ENCODE measurements at places on chromosomes 3 and 15. TPM values are rescaled to one million over a fixed set of nuclear protein-coding genes. Genes with fewer than 3 reads are reported as not detected.

DNA sequence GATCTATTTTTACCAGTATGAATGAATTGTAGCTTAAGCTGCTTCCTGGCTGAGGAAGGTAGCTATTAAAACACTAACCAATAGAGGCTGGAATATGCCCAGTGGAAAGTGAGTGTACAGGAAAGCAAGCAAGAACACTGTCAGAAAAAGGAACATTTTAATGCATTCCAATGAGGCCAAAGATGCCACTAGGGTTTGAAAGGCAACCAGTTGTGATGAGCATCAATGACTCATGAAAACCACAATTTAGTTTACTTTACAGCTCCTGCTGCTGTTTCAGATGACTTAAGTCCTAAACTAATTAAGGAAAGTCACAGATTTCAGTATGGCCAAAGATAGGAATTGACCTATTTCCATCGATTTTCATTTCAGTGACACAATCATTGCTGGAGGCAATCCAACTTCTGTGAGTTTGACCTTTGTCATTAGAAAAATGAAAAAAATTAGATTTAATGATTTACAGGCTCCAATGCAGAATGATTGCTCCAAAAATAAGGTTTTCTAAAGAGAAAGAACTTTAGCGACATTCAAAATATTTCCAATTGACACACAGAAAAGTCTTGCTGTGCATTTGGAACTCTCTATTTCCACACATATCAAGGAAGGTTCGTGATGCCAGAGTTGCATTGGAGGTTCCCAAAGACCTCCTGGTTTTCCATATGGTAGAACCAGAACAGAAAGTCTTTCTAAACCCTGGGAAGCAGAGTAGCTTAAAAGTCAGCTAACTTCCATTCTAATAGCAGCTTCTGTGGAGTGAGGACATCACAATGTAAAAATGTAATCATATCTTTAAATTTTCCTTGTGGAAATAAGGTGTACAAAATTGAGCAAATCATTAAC, 103.0 kb downstream of the SUCNR1 start:
- no peak for DNase-seq

DNA sequence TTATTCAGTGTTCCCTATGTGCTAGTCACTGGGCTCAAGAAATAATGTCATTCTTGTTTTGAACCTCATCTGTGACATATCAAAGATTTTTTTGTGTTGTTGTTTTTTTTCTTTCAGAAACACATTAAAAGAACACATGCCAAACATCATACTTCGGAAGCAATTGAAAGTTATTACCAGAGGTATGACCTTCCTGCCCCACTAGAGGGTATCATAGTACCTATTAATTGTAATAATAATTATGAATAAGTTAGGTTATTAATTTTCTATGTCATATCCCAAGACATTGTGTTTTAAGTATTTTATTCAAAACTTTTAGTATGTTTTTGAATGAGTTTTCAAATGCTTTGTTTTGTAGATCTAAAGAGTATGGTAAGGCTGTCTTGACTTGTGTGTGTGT, 65.7 kb downstream of the CDIN1 start:
- DNase-seq: no peak

DNA sequence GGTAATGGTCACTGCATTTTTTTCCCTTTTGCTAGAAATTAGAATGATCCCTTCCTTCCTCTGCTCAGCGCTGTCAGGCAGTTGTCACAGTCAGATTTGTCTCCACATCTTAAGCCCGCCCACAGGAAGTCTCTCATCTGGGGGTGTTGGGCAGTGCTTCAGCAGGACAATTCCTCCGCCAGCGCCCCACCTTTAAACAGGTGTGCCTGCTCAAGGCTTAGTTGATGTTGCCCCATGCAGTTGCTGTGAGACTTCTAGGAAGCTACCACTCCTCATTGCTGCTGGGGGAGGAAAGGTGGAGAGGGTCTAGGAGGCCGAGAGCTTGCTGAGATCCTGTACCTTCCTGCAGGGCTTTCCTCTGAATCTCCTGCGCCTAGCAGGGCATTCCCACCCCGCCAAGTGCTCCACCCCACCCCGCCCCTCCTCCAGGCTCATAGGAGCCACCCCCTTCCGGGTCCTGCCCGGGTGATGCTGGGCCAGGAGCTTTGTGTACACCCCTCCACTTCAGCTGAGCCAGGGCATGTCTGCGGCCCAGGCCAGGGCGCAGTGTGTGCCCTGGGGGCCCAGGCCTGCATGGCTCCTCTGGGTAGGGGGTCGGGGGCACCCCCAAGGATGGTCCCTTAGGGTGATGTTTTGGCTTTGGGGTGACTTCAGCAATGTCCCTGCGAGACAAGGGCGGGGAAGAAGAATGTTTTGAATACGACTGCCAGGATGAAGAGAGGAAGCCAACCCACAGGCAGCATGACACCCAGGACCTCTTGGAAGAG, 68.7 kb downstream of the TRAK1 start:
- DNase-seq: peak; percentile 72

DNA sequence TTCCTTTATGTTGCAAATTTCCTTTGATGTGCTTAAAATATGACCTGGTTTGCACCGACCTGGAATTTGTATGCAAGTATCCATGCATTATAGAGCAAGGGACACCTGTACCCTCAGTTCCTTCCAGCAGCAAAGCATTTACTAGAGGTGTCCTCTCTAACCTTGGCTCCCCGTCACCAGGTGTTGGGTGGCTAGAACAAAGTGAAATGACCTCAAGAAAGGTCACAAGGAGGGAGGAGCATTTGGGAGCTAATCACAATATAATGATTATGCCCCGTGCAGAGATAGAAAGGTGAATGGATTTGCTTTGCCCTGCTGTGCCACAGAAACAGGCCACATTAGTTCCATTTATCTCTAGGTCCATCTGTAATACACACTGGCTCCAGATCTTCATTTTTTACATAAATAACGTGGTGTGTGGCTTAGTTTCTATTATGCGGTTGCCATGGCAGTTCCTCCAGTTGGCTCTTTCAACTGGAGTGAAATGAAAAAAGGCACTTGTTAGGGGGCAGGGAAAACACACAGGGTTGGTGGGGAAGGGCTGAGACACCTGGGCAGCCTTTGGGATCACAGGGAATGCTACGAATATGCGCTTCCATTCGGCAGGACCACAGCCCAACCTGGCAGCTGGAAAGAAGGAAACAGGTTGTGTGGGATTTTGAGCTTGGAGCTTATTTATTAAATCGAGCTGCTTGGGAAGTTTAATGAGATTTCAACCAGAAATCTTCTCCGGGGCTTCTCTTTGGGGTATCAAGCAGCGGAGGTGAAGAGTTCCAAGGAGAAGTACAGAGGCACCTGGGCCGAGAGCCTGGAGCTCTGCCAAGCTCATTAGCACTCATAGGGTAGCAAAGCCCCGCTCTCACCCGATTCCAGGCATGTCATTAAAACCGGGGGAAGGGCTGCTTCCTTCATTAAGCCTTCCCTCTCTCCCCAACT, 233.5 kb upstream of the ST8SIA2 start:
- DNase-seq: no peak

DNA sequence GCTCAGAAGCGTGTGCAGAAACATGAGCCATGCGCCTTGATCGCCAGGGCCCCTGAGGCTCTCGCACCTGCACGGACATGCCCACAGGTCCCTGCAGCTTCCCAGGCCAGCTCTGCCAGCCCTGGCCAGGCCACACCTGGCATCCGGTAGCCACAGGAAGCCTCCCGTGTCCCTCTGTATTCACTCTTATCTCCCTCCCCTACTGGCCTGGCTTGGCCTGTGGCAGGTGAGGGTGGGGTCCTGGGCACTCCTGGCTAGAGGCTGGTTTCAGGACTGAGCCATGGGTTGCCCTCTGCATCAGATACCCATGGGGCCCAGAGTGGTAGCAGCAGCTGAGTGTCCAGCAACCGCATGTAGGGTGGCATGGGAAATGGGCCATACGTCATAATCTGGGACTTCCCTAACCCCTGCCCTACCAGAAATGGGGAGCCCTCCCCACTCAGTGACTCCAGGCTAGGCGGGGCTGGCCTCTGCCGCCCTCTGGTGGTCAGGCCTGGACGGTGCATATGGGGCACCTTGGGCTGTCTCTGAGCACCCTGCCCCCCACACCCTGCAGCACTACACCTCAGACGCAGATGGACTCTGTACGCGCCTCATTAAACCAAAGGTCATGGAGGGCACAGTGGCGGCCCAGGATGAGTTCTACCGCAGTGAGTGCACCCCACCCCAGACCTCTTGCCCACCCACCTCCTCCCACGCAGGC, 12.6 kb upstream of the LMAN1L start:
- peak; percentile 72 for DNase-seq

DNA sequence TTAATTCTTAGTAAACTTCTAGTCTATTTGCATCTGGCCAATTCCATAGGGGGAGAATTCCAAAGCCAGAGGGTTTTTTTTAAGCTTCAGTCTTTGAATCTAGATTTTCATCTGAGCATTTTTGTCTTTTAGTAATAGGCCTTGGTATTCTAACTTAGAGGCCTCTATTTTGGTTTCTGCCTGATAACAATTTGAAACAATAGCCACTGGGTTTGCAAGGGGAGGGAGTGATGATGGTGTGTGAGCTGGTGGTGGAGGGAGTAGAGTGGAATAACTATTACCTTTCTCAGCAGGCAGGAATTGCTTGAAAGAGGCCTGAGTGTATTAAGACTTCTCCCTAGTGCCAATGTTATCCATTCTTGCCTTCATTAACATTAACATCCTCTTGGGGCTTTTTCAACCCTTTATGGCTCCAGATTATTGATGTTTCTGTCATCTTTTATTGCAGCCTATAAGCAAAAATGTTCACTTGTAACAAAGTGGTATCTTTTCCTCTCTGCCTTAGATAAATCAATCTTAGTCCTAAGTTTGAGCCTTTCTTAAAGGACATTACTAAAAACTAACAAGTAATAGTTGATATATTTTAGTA, 26.5 kb upstream of the TCF12 start:
- no peak for DNase-seq

- no peak for DNase-seq
These were observed 151.3 kb downstream of the CADPS start for GRCh38 chr3:62723914-62724217.

DNA sequence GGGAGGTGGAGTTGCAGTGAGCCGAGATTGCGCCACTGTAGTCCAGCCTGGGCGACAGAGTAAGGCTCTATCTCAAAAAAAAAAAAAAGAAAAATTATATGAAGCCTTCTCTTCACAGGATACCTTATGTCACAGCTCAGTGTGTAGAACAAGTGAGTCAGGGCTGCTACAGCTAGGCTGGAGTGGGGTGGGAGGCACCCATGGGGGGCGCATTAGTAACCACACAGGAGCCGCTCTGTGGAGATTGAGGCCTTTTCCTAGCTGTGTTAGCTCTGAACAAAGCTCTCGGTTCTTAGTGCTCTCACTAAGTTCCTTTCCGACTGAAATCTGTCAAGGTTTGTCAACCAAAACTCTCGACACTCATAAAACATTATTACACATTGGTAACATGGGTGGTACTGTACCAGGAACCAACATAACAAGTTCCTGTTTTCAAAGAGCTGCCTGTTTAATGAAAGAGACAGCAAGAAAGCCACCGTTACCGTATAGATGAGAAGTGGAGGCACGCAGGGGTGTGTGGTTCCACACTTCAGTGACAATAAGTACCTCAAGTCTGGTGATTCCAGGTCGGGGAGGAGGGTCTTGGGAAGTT, 4.5 kb downstream of the LRRC31 start:
- DNase-seq: no peak

RMDN3 gene
- polyA plus RNA-seq: 11.9 TPM

ISL2 gene
- polyA plus RNA-seq: 0.11 TPM

ARHGEF26 gene
- 5.4 TPM for polyA plus RNA-seq

EPHB3 gene
- polyA plus RNA-seq: 13.3 TPM

NOX5 gene
- polyA plus RNA-seq: 0.26 TPM

SEMA6D gene
- polyA plus RNA-seq: 5.4 TPM
